Central memory CD8-positive, alpha-beta T cell (primary cell): ENCODE measurements at places on chromosomes 7 and 10.

DNA sequence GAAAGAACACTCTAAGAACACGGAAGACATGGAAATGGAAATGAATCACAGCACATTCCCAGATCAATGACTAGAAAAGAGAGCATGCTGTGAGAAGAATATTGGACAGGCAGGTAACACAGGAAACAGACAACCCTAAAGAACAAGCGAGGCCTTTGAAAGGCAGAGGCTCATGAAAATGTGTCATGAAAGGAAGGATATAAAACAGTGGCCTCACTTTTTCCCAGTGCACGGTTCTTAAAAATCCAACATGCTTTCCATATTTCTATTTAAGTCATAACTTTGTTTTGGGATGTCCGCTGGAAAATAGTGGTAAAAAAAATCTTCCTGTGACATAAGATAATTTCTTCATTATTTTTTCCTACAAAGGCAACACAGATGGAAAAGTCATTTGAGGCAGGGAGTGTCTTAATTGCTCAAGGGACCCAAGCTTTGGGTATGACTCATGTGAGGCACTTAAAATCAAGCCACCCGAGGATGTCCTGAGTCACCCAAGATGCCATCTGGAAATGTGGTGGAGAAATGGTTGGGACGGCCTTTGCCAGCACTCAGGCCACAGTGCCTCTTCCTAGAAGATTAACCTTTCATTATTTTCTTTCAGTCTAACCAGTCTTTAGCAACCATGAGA is 17.0 kb downstream of the ITIH5 start:
- DNase-seq = no peak

GRCh38 chr10:88800152-88801125 is 2.1 kb upstream of the LIPM start:
- DNase-seq = no peak

DNA sequence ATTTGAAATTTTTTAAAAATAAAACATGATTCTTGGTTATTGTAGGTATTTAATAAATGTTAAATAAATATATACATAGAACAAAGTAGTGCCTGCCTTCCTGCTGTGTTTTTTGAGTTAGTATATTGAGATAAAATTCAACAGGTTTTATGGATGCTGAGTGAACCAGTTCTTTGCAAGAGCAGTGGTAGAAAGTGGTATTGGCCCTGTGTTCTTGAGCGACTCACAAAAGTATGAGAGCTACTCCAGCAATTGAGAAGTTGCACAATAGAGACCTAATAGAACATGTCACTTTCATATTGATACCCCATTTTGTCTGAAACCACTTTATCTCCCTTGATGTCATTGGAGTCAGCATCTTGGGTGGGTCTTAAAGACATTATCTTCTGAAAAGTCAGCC is 32.6 kb upstream of the GJD4 start:
- no peak for DNase-seq

DNA sequence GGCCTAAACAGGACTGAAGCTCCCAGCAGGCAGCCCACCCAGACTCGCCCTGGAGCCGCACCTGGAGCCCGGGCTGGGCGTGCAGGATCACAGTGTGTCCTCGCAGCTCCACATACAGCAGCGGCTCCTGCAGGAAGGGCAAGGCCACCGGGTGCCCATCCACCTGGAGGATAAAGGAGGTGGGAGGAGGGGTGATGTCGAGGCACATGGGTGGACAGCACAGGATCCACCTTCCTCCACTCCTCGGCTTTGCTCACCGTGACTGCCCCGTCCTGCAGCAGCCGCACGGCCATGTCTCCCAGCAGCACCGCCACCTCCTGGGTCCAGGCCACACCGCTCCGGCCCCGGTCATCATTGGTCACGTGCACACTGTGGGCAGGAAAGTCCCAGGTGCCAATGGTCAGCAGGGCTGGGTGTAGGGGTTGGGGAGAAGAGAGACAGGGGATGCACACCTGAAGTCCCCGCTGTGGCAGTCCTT is 16.8 kb downstream of the ATP6V1F start:
- DNase-seq = no peak

GRCh38 chr7:2670720-2671391 is 17.1 kb upstream of the AMZ1 start:
- peak; percentile 44 for DNase-seq

DNA sequence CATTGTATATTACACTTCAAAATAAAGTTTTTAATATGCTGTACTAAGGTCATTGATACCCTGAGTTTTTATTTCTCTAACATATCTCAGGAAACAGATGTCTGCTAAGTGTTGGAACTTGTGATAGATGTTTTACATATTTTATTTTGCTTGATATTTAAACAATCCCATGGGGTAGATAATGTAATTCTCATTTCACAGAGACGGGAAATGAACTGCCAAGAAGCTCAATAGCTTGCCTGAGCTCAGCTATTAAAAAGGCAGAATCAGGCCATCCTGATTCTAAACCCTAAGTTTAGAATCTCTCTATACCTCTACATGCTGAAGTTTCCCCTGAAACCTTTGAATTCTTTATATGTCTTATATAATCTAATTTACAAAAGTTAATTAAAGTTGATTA is 126.3 kb downstream of the LRRC18 start:
- no peak for DNase-seq

GRCh38 chr7:102450242-102450641 is 14.4 kb downstream of the ALKBH4 start:
- DNase-seq = no peak

DNA sequence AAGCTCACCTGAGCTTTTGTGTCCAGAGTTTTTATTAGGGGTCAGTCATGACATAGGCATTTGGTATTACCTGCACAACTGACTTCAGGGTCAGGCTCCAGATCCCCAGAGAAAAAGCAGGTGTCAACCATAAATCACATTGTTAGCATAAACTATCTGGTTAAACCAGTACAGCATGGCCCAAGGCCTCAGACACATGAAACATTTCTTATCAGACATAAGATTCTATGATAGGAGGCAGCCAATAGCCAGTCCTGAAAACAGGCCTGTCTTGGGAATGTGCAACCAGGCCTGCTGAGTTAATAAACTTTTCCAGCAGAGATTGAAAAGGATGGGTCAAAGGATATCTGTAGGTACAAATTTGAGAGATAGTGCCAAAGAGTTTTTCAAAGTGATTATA is 116.1 kb downstream of the TPST1 start:
- DNase-seq = no peak

- no peak for DNase-seq
Observed at GRCh38 chr7:37332243-37333016, 116.2 kb downstream of the ELMO1 start.

GRCh38 chr10:55740110-55740509 is 620.9 kb downstream of the ZWINT start:
- no peak for DNase-seq

- no peak for DNase-seq
Observed at GRCh38 chr7:27965650-27966049, 214.9 kb downstream of the JAZF1 start.

GRCh38 chr10:79382491-79382941 is 35.2 kb downstream of the PPIF start:
- no peak for DNase-seq

DNA sequence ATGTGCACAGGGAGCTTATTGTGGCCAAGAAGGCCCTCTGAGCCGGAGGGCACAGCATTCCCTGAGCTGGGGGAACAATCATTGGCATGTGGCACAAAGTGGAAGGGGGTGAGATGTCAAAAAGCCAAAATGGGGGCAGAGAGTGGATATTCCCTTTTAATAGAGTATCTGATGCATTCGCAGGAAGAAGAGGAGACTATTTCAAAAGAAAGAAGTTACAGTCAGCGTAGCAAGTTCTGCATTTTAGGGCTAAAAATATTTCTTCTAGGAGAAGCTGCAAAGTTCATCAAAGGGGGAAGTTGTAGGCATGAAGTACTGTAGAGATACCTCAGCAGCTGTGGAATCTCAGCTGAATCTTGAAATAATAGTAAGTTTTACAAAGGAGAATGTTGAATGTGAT is 136.0 kb upstream of the WDR11 start:
- no peak for DNase-seq

DNA sequence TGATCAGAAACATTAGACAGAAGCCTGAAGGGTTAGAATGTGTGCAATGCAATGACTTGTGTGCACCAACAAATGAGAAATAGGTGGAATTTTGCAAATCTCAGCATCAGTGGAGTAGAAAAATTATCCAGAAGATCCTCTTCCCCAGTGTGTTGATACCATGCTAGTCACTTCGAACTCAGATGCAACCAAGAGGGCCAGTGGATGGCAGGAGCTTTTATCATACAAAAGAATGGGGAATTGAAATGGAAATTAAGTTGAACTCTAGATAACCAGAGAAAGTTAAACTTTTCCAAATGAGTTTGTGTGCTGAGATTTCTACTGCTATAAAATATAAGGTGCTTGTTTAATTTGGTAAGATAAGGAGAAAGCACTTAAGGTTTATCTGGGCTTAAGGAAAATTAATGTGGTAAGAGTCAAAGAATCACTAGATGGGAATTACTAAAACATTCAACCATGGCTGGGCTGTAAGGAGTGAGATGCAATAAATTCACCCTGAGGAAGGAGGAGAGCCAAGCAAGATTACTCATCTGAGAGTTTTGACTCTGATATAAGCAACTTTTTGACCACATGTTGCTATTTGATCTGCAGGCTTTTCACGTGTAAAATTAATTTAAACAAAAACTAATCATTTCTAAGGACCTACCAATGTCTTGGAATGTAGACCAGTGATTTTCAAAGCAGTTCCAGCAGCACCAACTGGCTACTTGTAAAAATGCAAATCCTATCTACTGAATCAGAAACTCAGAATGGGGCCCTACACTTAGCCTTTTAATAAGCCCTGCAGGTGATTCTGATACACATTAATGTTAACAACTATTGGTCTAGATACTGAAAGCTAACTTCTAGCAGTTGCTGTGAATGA is 113.2 kb downstream of the CDC14C start:
- no peak for DNase-seq

GRCh38 chr7:142463401-142463850 is 205.6 kb upstream of the PRSS58 start:
- no peak for DNase-seq

- DNase-seq = no peak
Observed at GRCh38 chr7:15750727-15751126, 64.2 kb upstream of the MEOX2 start.

DNA sequence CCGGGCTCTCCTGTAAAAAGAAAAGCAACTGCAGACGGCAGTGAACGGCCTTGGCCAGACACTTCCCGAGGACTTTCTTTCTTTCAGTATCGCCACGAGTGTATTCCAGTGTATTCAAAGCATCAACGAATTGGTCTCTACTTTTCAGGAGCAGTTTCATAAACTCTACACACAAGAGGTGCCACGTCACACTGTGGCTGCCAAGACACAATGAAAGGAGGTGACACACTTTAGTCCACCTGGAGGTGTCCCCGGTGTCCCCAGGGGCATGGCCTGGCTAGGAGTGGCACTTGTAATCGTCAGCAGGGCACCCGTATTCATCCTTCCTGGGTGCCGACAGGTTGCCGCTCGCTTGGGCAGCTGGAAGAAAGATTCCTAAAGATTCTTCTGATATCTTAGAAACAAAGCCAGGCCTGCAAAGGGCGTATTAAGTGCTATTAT is 5.0 kb downstream of the TNS3 start:
- DNase-seq = no peak

DNA sequence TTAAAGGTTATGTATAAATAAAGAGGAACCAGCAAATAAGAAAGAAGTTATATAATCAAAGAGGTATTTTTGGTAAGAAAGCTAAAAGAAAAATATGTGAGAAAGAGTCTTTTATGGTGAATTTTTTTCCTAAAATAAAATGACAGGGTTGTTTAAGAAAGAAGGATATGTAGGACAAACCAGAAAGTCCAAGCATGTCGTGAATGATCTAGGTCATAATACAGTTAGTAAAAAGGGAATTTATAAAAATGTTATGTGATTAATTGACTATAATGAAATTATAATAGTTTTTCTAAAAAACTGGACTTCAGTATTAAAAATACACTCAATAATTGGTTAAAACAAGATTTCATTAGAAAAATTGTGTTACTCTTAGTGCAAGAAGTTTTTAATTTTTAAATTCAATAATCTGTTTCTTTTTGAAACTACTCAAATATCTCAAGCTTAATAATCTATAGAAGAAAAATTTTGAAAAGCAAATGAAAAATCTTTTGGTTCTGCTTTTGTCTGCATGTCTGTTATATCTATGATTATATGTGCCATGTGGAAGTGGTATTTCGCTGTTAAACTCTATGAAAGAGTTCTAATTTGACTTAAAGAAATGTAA is 23.3 kb downstream of the AVL9 start:
- DNase-seq = no peak

DNA sequence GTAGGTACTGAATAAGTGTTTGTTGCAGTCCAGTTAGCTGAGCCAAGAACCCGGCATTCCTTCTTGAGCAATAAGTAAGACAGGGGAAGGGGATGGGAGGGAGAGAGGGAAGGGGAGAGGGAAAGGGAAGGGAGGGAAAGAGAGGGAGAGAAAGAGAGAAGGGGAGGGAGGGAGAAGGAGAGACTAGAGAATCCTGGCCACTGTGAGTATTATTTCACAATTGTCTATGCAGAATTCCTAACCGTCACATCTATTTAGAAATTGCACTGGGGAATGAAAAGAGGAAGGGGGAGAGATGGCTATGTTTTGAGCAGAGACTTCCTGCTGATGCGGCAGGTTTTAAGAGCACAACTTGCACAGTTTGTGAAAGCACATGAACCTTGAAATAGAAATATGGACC is 251.4 kb upstream of the ZMIZ1 start:
- DNase-seq = no peak

GRCh38 chr7:20594023-20594422 is 21.4 kb upstream of the ABCB5 start:
- no peak for DNase-seq

DNA sequence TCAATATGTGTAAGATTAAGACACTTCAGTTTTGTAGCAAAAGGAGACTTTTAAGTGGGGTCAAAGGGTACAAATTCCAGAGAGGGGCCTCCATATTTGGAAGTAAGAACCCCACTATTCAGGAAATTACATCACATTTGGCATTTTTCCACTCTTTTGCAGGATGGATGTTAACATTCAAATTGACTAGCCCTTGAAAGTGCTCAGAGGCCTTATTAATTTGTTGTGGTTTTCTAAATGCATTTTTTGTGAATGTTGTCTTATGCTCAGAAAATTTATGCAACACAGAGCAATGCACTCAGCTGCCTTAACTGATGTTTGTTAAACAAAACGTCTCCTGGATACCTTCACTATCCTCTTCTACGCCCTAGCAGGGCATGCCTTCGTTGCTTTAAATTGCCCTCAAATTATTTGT is 50.9 kb upstream of the PDLIM1 start:
- no peak for DNase-seq

DNA sequence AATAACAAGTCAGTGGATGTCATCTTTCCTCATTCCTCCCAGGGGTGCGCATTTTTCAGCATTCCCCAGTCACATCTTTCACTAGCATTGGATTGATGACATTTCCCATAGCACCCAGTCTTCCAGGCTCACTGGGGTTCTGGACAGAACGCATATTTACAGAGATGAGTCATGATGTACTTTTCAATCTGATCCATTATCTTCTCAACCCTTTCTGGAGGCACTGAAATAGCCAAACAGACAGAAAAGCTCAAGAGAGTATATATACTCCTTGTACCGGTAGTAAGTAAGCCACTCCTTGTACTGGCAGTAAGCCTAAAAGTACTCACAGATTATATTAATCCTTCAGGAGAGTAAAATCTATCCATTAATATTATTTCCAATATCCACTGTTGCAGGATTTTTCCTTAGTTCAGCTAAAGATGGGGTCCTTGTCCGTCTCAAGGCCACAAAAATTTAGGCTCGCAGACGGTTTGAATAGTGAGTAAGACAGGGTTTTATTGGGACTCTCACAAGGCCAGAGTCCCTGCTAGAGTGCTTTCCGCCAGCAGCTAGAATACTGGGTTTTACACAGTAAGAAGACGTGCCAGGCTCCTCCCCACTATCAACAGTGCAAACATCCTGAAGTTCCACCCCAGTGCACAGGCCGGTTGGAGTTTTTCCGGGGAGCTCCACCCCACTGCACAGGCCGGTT is 60.8 kb downstream of the MDH2 start:
- DNase-seq = no peak
